ENCODE measurements at places on chromosomes 6 and 20.

- DNase-seq, result no peak
Observed at GRCh38 chr6:20838113-20838512, 303.9 kb downstream of the CDKAL1 start.

GRCh38 chr6:41039060-41039998 lies at the start of gene UNC5CL:
Gene UNC5CL (minus strand): TSS chr6:41039221. CDS start chr6:41035074, 4,147 bp downstream.
- DNase-seq, result peak; percentile 86

GRCh38 chr20:8043687-8044282 lies 24.2 kb upstream of the TMX4 start:
- peak; percentile 22 for DNase-seq

GRCh38 chr6:29724937-29725869 lies 2.0 kb downstream of the HLA-F start:
- no peak for DNase-seq

GRCh38 chr6:39357998-39358686 lies 35.6 kb upstream of the KCNK16 start:
- peak; percentile 54 for DNase-seq

DNA sequence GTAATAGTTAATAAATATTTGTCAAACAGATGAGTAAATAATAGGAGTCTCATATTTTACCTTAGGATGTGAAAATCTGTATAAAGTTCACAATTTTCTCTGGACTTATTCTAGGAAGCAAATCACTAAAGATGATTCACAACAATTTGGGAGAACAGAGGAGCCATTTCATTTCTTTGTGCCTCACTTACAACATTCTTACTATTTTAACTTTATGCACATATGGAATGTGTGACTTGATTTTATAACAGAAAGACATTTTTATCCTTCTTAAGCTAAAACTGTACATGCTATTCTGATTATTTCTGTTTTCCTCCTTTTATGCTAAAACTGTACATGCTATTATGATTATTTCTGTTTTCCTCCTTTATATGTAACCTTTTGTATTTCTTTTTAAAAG lies 83.3 kb downstream of the FUT9 start:
- DNase-seq, result no peak

- DNase-seq, result no peak
Observed at GRCh38 chr6:25874822-25875562, 949 bp upstream of the SLC17A3 start.

DNA sequence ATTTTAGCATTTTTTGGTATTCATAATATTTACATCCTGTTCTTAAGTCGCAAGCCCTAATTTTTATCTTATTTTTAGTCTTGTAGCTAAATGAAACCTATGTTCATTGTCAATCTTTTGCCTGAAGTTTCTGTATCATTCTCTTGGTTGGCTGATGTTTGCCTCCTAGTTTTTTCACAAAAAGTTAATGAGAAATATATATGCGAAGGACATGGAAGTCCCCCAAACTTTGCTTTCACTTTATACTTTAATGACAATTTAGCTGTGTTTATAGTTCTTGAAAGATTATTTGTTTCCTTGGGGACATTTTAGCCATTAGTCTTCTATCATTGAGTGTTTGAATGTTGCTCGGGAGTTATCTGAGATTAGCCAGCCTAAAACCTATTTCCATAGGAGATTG lies 118.2 kb downstream of the COL19A1 start:
- DNase-seq, result no peak

DNA sequence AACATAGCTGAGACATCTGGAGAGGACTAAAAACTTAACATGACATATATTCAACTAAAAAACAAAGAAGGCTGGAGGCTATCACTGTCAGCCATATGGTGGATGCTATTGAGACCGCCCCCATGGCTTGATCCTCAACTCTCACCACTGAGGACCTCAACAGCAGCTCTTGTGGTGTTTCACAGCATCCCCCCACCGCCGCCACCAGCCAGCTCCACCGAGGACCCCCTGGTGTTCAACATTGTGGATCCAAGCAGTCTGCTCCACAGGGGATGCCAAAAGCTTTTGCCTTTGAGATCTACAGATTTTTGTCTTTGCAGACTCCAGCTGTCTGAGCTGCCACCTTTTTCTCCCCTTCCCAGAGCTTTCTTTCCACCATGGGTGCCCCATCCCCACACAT lies 64.6 kb downstream of the NUS1 start:
- no peak for DNase-seq

DNA sequence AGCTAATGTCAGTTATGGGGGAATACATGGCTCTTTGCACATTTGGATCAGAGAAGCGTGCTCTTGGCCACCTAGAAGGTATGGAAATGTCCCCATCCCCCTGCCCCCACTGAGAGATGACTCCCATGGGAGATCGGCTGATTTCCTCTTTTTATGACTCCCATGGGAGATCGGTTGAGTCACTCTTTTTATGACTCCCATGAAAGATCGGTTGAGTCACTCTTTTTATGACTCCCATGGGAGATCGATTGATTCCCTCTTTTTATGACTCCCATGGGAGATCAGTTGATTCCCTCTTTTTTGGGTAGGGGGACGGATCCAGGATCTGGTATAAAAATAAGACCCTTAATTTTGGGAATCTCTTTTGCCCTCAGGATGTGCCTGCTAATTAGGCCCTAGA lies 10.3 kb upstream of the TAAR9 start:
- DNase-seq, result no peak

DNA sequence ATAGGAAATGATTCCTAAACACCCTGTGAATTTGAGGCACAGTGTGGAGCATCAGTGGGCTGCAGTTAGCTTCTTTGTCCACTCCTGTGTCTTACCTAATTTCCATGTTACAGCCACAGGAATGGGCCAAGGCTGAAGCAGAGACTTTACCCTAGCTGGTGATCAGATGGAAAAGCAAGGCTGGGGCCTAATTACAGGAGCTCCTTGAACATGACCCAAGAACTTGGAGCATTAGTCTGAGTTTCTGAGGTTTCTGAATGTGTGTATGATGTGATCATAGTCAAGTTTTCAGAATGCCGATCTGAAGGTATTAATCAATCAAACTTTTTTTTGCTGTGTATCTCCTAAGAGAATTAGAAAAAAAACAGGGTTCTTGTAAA lies 18.0 kb downstream of the HECA start:
- DNase-seq, result no peak

DNA sequence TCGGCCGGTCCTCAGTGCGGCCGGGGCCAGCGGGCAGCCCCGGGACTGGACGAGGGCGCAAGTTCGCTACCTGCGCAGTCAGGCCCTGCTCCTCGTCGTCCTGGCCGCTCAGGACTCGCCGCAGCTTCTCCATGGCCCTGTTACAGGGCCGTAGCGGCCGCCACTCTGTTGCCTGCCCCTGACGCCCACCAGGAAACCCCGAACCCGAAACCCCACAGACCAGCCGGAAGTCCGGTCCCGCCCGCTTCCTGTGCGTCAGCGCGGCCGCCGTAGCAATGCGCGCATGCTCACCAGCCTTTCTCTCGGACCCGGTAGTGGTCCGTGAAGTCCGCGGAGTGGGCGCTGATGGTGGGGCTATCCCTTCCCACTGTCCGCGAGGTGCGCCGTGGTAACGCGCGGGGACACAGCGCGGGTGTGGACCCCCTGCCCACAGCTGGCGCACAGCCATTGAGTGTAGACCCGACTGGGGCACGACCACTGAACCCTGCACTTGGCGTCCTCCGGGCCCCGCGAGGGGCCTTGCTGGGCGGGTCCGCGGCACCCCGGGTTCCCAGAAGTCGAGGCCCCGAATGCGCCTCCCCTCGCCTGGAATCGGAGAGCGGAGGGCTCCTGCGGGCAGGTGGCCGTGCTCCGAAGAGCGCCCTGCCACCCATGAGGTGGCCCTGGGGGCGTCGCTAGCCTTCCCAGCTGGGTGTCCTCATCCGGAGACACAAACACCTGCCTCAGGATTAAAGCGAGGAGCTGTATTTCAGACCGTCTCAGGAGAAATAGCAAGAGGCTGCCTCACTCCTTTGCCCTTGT lies at the start of gene SFT2D1:
Gene SFT2D1 (minus strand): TSS at position 197 of the 801 bp plus-strand sequence. CDS start 64 bp downstream, at position 133.
- DNase-seq, result peak; percentile 97

GRCh38 chr6:138031850-138032249 lies 75.4 kb downstream of the PERP start:
- DNase-seq, result no peak

DNA sequence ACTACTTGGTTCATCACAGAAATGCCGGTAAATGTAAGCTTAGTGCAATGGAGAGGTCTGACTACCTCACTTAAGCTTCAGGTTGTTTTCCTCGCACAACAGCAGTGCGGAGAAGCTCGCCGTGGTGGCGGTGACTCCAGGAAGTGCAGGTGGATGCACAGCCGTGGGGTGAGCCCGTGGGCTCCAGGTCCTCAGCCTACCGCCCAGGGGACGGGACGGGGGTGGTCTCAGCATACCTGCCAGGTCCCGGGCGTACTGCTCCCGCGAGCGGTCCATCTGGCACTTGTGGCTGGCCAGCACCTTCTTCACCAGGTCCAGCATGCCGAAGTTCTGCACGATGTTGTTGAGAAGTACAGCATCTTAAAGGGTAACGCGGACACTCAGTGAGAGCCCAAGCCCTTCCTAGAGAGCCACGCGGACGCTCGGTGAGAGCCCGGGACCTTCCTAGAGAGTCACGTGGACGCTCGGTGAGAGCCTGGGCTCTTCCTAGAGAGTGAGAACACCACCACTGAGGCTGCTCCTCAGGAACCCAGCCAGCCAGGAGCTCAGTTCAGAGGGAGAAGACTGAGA lies 17.8 kb upstream of the HELZ2 start:
- DNase-seq, result peak; percentile 63

GRCh38 chr6:159595173-159595572 lies 97.9 kb downstream of the SOD2 start:
- DNase-seq, result peak; percentile 69

- peak; percentile 37 for DNase-seq
Observed at GRCh38 chr6:14664621-14665315, 547.2 kb downstream of the CD83 start.

GRCh38 chr6:53309059-53309900 lies 39.5 kb downstream of the ELOVL5 start:
- DNase-seq, result peak; percentile 86

GRCh38 chr6:30259140-30260035 lies 46.2 kb upstream of the TRIM26 start:
- peak; percentile 96 for DNase-seq
